ENCODE measurements at places on chromosomes 13 and 19. TPM values are rescaled to one million over a fixed set of nuclear protein-coding genes. Genes with fewer than 3 reads are reported as not detected.

The TEX26 gene
- total RNA-seq, result not detected

The WTIP gene
- 0.38 TPM for total RNA-seq

The MRI1 gene
- 27.1 TPM for total RNA-seq

The INTS6 gene
- 44.7 TPM for total RNA-seq

The PLA2G4C gene
- total RNA-seq, result 4.2 TPM

The YJEFN3 gene
- 13.7 TPM for total RNA-seq

The ADM5 gene
- 20.8 TPM for total RNA-seq

The VSTM1 gene
- not detected for total RNA-seq

The NECTIN2 gene
- 0.66 TPM for total RNA-seq

The SIGLEC12 gene
- not detected for total RNA-seq

DNA sequence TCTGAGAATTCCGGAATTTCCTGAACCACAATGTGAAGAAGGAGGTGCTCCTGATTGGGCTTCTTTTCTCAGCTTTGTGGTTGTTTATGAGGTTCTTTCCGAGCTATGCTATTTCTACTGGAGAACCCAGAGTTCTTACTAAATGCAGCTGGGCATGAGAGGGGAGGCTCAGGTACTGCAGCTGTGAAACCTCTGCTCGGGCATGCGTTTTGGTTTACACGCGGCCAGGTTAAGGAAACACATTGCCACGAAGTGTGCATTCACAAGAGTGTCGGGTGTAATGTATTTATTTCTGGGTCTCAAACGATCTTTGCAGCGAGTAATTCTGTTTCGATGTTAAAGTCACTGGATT lies 661 bp upstream of the MIR17HG start:
- peak; percentile 46 for DNase-seq

DNA sequence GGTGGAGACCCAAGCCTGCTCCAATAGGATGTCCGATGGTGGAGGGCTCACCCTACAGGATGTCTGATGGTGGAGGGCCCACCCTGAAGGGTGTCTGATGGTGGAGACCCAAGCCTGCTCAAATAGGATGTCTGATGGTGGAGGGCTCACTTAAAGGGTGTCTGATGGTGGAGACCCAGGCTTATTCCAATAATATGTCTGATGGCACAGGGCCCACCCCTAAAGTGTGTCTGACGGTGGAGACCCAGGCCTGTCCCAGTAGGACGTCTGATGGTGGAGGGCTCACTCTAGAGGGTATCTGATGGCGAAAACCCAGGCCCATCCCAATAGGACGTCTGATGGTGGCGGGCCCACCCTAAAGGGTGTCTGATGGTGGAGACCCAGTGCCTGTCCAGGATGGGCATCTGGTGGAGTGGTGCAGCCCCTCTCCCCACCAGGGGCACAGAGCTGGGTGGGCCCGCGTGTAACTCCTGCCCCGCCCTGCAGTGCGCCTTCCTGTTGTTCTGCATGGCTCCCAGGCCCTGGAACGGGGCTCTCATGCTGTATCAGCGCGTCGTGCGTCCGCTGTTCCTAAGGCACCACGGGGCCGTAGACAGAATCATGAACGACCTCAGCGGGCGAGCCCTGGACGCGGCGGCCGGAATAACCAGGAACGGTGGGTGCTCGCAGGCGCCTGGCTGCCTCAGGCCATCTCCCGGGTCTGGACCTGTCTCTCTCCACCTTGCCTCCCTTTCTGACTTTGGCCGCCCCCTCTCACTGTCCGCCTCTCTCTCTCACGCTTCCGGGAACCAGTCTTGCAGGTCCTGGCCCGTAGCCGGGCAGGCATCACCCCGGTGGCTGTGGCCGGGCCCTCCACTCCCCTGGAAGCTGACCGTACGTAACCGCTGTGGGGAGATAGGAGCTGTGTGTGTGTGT lies 5.1 kb downstream of the REEP6 start:
- no peak for DNase-seq

- no peak for DNase-seq
Observed at GRCh38 chr13:43044720-43045301, 21.4 kb downstream of the DNAJC15 start.

DNA sequence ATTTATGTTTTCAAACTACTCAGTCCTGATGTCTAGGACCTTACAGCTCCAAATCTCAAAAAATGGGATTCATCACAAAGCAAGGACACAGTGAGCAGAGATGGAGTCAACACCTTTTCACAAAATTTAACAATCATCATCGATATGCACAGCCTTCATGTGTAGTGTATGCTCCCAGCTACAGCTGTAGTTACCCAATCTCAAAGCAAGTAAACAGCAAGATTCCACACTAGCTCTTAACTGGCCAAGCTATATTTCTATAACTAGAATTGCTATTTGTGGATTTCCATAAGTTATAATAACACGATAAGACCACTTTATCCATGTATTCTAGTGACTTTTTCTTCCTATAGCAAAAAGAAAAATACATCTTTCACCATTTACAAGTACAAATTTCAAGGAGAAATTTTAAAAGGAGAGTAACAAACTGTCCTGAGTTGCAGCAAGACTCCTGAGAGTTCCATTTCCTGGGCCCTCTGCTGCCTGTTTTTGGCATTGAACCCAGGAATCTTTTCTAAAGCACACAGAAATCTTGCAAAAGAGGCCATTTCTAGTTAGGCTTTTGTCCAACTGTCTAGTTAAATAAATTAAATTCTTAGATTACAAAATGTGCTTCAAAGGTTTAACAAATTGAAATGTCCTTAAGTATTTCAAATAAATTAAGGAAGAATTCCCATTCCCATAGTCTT lies 460.6 kb downstream of the FGF14 start:
- no peak for DNase-seq

- DNase-seq, result no peak
Observed at GRCh38 chr13:111876506-111876905, 190.4 kb upstream of the SOX1 start.

- no peak for DNase-seq
Observed at GRCh38 chr13:101624981-101625380, 172.5 kb downstream of the ITGBL1 start.

GRCh38 chr19:39160889-39161672 lies 35.5 kb downstream of the PAK4 start:
- no peak for DNase-seq

DNA sequence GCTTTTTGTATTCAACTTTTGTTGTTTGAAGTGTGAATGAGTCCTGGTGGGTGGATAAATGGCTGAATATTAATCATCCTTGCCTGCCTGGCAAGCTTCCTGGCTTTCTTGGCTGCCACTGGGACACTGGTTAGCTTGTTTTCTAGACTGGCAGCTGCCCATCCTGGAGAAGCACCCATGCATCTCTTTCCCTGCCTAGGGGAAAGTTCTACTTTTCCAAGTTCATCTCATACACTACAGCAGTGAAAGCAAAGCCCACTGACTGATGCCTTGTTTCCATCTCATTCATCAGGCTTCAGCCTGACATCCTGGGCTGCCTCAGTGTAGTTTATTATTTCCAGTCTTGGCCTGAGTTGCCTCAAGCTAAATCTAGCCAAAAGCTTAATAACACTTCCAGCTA lies 244.8 kb downstream of the PCDH20 start:
- no peak for DNase-seq

GRCh38 chr13:81116461-81117282 lies 775.7 kb upstream of the SPRY2 start:
- no peak for DNase-seq

GRCh38 chr19:4401769-4402170 lies 670 bp upstream of the CHAF1A start:
- no peak for DNase-seq

DNA sequence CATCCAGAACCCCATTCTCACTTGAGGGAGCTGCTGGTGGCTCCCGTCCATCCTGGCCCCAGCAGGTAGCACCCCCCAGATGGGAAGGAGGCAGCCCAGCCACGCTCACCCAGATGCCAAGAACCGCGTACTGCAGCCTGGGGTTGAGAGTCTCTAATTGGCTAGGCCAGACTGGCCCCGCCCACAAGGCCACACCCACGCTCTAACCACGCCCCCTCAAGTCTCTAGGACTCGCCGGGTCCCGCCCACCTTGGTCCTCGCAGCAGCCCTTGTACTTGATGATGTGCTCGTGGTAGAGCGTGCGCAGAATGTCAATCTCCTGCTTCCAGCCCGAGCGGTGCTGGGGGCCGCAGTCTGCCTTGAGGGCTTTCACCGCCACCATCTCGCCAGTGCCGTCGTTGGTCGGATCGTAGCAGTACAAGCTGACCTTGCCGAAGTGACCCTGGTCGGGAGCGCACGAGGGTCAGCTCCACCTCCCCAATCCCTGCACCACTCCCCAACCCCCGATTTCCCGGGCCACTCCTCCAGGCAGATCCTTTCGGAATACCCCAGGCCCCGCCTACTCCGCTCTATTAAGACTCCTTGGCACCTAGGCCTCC lies 14.5 kb upstream of the ICAM3 start:
- DNase-seq, result peak; percentile 21

- DNase-seq, result no peak
Observed at GRCh38 chr13:23740002-23740401, 149.2 kb downstream of the MIPEP start.

DNA sequence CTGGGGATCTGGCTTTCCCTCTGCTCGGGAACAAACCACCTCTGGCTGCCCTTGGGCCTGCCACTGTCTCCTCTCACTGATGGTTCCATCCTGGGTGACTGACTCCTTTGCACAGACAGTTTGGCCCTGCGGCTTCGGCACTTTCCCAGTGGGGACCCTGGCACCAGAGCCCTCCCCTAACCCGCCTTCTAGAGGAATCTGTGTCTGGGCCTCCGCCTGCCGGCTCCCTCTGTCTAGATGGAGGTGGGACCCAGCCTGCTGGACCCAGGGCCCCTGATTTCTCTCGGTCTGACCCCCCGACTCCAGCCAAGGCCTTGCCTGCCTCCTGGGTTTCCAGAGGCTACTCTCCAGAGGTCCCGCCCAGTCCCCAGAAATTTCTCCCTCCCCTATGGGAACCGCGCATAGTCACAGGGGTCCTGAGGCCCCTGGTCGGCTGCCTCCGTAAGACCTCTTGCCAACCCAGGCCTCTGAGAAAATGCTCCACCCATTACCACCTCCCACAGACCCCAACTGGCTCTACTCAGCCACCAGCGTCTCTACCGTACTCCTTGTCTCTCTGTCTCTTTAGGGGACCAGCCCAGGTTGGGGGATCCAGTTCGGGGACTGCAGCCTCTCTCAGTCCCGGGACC lies 2.7 kb downstream of the CCDC106 start:
- no peak for DNase-seq

GRCh38 chr19:29533578-29534544 lies 8.1 kb downstream of the VSTM2B start:
- DNase-seq, result no peak

- no peak for DNase-seq
Observed at GRCh38 chr19:53007606-53008005, 6.1 kb upstream of the ERVV-1 start.

DNA sequence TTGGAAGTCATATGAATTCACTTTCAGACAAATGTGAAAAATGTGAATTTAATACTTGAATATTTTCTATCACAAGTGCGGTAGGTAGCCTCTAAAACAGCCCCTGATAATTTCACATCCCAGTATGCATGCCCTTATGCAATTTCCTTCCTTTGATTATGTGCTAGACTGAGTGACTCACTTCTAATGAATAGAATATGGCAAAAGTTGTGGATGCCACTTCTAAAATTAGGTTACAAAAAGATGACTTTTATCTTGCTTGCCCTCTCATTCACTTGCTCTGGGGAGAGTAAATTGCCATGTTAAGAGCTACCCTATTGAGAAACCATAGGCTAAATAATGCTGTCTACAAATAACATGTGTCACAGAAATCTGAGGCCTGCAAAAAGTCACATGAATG lies 402.5 kb upstream of the PCDH9 start:
- no peak for DNase-seq

DNA sequence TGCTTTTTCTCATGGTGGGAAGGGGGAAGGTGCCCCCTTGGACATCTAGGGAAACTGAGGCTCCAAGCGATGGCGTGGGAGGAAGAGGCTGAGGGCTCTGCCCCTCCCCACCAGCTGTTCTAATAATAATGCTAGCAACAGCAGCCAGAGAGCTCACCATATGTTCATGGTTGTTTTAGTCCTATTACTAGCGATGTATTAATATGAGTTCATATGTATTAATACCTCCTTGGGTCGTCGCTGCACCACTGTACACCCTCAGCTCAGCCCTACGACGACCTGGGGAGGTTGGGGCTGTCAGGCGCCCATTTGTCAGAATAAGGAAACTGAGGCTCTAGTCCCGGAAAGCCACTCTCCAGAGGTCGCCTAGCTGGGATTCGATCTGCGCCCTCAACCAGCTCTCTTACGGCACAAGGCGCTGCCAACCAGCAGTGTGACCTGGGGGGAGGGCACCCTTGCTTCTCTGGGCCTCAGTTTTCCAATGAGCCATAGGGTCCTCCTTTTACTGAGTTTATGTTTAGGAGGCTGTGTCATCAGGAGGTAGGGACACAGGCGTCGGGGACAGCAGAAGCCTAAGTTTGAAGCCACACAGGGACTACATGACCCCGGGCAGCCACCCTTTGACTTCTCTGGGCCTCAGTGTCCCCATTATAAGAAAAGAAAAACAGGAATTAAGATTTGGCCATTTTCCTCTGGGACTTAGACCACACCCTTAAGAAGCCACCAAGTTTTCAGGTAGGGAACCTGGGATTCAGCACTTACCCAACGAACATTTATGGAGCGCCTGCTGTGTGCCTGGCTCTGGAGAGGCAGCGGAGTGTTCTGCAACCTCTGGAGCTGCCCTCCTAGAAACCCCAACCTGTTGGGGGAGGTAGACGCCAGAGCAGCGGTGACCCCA lies 664 bp downstream of the MAST3 start:
- no peak for DNase-seq

DNA sequence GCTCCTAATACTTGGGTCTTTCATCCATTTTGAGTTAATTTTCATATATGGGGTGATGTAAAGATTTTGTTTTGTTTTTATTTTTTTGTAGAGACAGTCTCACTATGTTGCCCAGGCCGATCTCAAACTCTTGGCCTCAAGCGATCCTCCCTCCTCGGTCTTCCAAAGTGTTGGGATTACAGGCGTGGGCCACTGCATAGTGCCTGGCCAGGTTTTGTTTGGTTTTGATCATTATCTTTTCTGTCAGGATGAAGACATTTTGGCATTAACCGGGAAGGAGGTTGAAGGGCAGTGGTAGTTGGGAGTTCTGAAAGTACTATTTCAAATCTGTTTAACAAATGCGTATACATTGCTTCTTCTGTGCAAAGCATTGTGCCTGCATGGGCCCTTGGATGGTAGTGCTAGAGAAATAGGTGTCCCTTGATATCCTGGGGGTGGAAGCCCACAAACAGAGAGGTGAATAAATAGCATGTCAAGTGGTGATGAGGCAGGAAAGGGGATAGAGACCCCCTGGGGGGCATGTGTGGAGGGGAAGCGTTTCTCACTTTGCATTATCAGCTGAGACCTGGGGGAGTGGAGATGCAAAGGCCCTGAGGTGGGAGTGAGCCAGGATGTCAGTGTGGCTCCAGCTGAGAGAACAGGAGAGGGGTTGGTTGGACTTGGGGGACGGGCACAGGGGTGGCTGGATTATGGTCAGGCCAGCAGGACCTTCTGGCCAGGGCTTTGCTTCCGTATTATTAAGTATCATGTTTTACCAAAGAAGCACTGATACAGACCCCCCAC lies 41.4 kb downstream of the GATAD2A start:
- DNase-seq, result no peak

- DNase-seq, result no peak
Observed at GRCh38 chr19:42066075-42066754, 3.8 kb downstream of the GRIK5 start.
